Effector memory CD8-positive, alpha-beta T cell (primary cell): ENCODE measurements at places on chromosomes 6 and 20.

- no peak for DNase-seq
These were observed 78.0 kb upstream of the SIRPG start for GRCh38 chr20:1735417-1736089.

GRCh38 chr6:149132336-149132735, 185.2 kb upstream of the TAB2 start:
- DNase-seq, result no peak

GRCh38 chr6:159969204-159969912, 476 bp downstream of the IGF2R start:
- DNase-seq, result no peak

DNA sequence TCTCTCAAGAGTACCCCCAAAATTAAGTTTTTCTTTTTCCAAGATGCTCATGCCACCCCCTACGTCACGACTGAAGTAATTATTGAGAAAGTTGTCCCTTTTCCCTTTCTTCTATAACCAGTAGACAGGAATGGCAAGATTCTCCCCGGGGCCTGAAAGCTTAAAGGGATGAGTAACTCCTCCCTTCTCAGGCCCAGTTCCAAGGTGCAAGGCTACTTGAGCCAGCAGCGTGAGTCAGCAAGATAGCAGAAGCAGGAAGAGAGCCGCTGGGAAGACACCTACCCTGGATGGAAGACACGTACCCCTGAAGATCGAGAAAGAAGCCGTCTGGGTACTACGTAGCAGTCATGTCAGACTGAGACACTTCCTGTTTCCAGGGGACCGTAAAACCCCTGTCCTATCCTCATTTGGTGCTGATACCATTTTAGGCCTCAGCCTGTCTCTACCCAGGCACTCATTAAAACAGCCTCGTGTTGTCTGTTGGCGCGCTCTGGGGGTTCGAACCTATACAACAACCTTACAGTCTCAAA, 241.0 kb downstream of the ADGRG6 start:
- DNase-seq, result no peak

- no peak for DNase-seq
These were observed 153.9 kb upstream of the ENPP5 start for GRCh38 chr6:46324706-46325105.

- DNase-seq, result no peak
These were observed 139.2 kb downstream of the CDKAL1 start for GRCh38 chr6:20673458-20673857.

DNA sequence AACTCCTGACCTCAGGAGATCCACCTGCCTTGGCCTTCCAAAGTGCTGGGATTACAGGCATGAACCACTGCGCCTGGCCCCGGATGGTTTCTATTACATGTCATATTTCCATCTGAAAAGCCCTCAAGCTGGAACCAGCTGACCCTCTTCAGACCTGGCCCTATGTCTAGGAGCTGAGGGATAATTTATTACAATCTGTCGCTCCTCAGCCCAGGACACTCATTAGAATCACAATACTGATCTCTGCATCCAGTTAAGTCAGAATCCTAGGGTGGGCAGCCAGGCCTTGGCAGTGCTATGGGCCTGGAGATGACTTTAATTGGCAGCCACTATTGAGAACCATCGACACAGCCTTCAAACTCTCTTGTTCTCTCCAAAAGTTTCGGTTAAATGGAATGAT, 162.6 kb upstream of the SNX9 start:
- no peak for DNase-seq

GRCh38 chr6:139028215-139028657, 309 bp upstream of the ABRACL start:
- no peak for DNase-seq

DNA sequence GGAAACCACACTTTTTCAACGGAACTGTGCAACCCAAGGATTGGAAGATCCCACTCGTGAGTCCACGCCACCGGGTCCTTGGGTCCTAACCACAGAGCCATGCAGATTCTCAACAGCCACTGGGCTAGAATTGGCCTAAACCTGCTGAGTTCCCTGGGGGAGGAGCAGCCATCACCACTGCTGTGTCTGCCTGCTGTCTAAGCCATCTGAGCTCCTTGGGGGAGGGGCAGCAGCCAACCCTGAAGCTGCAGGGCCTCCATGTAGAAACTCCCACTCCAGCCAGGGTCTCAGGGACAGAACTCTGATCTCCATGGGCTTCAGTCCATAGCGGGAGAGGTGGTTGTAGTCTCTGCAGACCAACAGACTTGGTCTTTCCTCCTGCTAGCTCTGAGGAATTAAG, 154.6 kb upstream of the VGLL2 start:
- no peak for DNase-seq

DNA sequence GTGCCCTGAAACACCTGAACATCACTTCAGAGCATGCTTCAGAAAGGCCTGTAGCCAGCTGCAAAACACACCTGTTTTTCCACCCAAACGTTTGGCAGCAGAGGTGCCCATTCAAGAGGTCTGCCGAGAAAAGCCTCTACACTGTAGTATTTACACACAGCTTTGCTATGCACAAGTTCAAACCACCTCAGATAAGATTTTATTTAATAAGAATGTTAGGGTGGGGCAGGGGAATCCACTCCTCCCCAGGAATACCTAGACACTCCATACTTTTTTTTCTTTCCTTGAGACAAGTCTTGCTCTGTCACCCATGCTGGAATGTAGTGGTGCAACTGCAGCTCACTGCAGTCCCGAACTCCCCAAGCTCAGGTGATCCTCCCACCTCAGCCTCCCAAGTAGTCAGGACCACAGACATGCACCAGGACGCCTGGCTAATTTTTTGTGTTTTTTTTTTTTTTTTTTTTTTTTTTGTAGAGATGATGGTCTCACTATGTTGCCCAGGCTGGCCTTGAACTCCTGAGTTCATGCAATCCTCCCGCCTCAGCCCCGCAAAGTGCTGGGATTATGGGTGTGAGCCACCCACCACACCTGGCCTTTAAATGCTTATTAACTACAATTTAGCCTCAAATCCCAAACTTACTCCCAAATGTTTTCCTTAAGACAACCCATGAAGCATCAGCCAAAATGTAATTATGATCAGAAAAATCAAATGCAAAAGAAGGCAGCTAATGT, 9.7 kb downstream of the MRPL14 start:
- no peak for DNase-seq

- DNase-seq, result no peak
These were observed 6.3 kb upstream of the SIRPA start for GRCh38 chr20:1888796-1889463.

- DNase-seq, result no peak
These were observed 35.0 kb upstream of the SLC22A16 start for GRCh38 chr6:110511401-110511800.
